Smooth muscle cell of the pulmonary artery (primary cell): ENCODE measurements at places on chromosomes 7 and 10. TPM values are rescaled to one million over a fixed set of nuclear protein-coding genes. Genes with fewer than 3 reads are reported as not detected.

LIPJ gene
- not detected in 2 replicates for total RNA-seq

THNSL1 gene
- total RNA-seq = 5.1 and 7.0 TPM in 2 replicates

OTUD1 gene
- total RNA-seq = 5.9 and 7.9 TPM in 2 replicates

TEX47 gene
- total RNA-seq = not detected in 2 replicates

SMO gene
- total RNA-seq = 17.6 and 18.9 TPM in 2 replicates

NDUFB8 gene
- total RNA-seq = 136 and 148 TPM in 2 replicates
